ENCODE measurements at places on chromosomes 3 and 15.

- DNase-seq: no peak
These were observed 890.7 kb upstream of the EPHA6 start for GRCh38 chr3:95923496-95924210.

- DNase-seq: no peak
These were observed 16.2 kb downstream of the NEDD4 start for GRCh38 chr15:55977231-55977630.

GRCh38 chr15:28114721-28115622 lies 15.9 kb upstream of the OCA2 start:
- no peak for DNase-seq

DNA sequence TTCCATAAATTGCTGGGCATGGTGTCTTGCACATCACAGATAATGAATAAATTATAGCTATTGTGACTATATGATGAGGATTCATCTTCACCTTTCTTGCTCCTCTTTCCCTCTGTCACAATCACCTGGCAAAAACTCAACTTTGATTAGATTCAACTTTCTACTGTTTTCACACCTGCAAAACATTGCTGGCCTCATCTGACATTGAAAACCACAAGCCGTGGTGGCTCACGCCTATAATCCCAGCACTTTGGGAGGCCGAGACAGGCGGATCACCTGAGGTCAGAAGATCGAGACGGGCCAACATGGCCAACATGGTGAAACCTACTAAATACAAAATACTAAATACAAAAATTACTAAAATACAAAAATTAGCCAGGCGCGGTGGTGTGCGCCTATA lies 12.7 kb upstream of the PEX5L start:
- DNase-seq: no peak

DNA sequence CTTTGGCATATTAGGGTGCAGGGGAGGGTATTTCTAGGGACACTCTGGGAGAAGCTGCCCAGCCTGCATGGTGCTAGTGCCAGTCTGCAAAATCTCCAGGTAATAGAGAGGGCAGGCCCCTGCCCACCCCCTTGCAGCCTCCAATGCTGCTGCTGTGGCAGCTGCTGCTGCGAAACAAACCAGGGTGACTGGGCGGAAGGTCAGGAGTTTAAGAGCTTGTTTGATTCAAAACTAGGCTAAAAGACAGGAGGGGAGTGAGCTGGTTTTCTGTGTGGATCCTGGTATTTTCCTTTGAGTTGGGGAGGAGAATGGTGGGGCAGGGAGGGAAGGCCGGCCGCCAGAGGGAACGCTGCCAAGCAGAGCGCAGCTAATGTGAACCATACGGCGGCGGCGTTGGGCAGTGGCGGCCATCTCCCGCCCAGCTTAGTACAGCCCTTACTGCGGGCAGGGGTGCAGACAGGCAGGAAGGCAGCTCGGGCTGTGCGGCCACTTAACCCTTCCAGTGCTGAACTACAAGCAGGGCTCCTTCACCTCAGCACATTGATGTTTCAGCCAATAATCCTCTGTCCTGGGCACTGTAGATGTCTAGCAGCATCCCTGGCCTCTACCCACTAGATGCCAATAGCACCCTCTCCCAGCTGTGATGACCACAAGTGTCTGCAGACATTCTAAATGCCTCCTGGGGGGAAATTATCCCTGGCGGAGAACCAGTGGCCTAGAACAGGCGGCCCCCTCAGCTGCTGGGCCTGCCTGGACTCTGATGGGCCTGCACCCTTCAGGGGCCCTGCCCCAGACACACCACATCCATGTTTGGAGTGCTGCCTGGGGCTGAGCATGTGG lies 125.7 kb downstream of the EEFSEC start:
- DNase-seq: no peak

- no peak for DNase-seq
These were observed 66.7 kb upstream of the MME start for GRCh38 chr3:155013427-155013826.

- no peak for DNase-seq
These were observed 23.9 kb downstream of the RNF111 start for GRCh38 chr15:59011262-59011952.

DNA sequence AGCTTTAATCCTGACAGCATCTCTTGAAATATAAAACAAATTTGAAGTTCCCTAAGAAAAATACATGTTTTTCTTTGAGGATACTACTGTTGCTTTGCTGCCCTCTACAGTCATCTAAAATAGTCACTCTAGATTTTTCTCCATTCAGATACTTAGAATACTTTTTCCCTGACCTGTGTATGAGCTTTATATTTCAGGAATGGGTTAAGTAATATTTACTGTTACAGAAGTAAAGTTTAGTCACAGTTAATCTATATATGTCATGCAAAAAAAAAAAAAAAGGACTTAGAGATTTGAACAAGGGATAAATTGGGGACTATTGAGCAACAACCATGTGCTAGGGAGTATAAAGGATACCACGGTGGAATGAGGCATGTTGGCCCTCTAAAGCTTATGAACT lies 8.8 kb downstream of the NECTIN3 start:
- DNase-seq: no peak

- no peak for DNase-seq
These were observed 57.8 kb upstream of the SPPL2A start for GRCh38 chr15:50823281-50823680.

DNA sequence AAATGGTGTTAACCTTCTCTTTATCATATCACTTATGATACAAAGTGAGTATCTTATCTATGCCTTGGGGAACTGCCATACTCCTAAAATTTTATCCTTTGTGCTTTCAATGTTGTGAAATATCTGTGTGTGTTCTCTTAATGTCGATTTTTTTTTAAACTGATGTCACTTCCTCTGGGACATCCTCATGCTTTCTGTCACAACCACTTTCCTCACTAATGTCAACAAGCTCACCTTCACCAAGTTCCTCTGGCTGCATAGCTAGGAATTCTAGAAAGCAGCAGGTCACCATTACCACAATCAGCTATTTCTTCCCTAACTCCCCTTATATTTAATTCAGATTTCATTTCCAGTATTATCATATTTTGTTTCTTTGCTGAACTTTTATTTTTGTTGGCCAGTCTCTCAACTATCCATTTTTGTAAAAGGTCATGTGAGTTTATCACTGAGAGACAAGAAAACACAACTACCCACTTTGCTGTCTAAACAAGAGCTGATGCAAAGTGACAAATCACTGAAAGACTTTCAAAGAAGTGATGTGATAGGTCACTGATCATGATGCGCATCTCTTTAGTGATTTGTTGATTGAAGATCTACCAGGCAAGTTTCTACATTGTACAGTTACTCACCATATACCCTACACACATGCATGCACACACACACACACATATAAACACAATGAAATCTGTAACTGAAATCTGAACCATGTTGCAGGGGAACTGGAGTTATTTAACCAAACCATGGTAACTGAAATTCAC lies 369.0 kb downstream of the ULK4 start:
- no peak for DNase-seq

DNA sequence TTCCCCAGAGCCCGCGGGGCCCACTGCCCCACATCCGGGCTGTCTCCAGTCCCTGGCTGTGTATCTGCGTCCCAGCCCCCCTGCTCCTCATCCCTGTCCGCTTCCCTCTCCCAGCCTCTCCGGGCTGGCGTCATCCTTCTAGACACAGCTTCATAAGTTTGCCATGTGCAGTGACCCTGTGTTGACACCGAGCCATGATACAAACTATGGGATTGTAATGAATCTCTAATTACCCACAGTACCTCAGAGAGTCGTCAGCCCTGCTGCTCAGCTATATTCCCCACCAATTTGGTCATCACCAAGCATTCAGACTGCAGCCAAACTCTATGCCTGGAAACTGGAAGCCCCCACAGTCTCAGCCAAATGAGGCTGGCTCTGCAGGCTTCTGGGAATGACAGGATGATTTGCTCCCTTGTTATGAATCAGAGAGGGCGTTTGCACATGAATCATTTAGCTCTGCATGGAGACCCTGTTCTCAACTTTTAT lies 466.1 kb upstream of the ATP11B start:
- DNase-seq: no peak

GRCh38 chr15:61441891-61442290 lies 212.8 kb upstream of the RORA start:
- DNase-seq: no peak

DNA sequence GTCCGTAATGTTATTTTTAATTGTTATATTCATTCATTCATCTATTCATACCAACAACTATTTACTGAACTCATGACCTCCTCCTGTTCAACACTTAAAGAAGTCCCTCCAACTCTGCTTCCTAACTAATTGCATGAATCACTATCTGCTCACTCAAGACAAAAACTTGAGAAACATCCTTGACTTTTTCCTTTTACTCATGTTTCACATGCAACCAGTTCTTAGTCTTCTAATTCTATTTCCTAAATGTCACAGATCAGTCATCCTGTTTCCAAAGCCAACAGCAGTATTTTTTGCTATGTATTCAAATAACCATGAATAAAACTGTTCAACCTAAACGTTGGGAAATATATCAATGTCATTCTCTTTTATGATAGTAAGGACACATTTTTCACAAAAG lies 124.6 kb upstream of the GBE1 start:
- DNase-seq: no peak

DNA sequence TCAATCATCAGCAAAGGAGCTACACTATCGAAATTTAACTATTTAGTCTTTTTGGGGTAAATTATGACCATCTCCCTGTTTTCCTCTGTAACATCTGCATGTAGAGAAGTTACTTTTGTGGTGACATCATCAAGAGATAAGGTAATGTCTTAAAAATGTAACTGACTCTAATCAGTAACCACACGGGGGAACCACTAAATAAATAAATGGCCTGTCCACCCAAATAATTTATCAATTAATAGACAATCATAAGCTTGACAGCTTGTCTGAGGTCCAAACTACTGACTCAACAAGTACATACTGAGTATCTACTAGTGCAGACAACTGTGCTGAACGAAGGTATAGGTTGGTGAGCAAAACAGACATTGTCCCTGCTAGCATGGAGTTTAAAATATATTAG lies 219.3 kb downstream of the SLC9A9 start:
- no peak for DNase-seq

- DNase-seq: no peak
These were observed 45.5 kb downstream of the PHLDB2 start for GRCh38 chr3:111904376-111905241.
